ENCODE measurements at places on chromosomes 2 and 18.

- DNase-seq = no peak
Observed at GRCh38 chr2:72544554-72544953, 281.3 kb downstream of the EXOC6B start.

- no peak for DNase-seq
Observed at GRCh38 chr18:48022531-48023329, 92.3 kb upstream of the SMAD2 start.

DNA sequence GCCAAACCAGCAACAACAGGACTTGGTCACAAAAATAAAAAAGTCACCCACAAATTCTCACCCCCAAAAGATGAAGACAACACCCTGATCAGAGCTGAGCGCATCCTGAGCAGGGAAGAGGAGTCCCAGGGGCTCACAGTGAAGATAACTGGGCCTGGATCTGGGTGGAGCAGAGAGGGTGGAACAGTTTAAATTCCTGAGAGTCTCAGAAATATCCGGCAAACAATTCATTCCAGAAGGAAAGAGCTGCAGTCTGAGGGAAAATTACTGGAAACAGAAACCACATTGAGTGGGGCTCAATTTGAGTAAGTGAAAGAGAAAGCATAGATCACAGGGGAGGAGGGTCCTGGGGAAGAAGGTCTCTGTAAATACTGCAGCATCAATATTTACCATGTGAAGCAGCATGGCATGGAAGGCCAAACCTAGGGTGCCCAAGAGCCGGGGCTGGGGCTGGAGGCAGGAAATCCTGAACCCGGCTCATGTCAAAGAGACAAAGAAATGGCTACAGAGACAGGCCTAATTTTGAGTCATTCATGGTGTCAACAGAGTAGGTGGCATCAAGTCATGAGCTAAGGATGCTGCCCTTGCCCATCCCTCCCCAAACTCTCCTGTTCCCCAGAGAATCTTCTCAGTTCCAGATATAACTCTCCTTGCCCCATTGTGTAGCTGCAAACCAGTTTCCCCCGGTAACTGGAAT is 61.4 kb upstream of the ZBTB7C start:
- no peak for DNase-seq

DNA sequence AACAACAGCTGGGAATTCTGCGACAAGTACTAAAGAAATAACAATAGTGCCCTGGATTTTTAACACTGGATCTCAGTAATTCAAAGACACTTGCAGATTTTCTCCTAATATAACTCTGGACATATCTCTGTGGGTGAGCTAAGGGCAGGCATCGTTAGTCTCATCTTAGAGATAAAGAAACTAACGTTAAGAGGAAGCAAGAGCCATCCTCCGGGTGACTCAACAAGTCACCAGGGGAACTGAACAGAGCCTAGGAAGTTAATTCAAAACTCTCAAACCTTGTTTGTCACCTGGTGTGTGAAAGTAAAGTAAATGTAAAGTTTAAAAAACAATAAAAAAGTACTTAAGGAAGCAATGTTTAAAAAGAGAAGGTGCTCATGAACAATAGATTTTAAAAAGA is 41.6 kb upstream of the NRP2 start:
- no peak for DNase-seq

DNA sequence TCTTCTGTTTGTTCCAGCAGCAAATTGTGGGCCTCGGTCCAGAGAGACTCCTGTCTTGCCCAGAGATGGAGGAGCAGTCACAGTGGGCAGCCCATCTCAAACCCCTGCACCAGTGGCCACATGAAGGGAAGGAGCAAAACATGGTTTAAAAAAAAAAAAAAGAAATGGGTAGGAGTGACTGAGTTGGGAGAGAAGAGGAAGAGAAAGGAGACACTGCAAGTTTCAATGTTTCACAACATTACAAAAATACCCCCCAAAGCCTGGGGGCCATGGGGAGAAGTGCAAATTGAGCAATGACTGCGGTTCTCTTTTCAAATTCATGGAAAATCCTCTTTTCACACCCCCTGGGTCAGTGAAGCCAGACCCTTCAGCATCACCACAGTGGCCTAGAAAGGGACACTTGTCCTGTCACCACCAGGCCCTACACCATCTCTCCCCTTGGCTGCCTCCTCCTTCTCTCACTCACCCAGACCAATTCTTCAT is 117.1 kb downstream of the ZFP36L2 start:
- DNase-seq = no peak

- no peak for DNase-seq
Observed at GRCh38 chr18:77857678-77858655, 608.3 kb downstream of the GALR1 start.

- no peak for DNase-seq
Observed at GRCh38 chr18:47986620-47987387, 56.3 kb upstream of the SMAD2 start.

DNA sequence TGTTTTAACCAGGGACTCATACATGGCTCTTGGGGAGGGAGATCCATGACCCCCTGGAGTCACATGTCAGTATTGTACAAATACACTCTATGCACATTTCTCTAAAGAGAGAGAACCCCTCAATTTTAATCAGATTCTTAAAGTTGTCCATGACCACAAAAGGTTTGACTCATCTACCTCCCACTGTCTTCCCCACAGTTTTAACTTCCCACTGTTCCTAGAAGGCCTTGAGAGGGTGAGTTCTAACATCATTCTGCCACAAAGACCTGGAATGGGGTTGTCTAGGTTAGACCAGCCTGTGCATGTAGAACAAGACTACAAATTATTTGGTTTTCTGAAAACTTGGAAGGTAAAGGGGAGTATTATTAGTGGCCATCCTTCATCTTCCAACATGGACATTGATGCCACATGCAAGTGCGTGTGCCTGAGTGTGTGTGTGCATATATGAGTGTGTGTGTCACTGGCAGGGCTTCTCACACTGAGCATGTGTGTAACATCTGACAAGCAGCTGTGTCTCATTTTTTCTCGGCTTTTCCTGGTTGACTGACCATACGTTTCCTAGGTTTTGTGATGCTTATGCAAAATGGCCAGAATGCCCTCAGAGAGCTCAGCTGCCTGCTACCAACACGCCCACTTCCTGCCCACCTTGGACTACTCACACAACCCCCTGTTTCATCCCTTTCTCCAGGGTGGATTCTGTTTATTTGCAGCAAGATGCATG is 94.6 kb upstream of the LGALSL start:
- DNase-seq = no peak

DNA sequence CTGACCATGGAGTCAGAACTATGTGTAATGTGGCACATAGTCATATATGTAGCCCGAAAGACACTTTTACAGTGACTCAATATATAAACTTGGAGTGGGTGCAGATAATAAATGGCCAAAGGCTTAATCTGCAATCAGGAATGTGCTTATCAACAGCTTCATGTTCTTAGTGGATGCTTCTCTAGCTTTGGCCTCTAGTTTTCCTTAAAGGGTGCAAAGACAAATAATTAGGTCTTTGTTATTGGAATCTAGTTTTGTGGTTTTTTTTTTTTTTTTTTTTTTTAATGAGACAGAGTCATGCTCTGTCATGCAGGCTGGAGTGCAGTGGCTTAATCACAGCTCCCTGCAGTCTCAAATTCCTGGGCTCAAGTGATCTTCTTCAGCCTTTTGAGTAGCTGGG is 625.6 kb downstream of the EPHA4 start:
- DNase-seq = no peak

- no peak for DNase-seq
Observed at GRCh38 chr2:133774654-133775015, 206.4 kb upstream of the NCKAP5 start.

DNA sequence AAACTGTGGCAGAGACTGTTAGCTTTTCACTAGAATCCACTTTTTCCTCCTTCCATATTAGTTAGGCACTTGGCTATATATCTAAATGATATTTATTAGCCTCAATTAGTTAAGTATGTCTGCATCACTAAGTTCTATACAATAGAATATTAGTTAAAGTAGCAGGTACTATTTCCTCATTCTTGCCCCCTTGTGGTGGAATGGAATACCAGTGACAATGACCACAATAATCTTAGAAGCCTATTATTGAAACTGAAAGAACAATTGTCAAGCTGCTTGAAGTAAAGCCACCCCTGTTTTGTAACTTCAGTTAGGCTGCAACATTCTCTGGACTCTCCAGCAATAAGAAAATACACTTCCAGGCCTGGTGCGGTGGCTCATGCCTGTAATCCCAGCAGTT is 476.3 kb upstream of the VWC2L start:
- DNase-seq = no peak

DNA sequence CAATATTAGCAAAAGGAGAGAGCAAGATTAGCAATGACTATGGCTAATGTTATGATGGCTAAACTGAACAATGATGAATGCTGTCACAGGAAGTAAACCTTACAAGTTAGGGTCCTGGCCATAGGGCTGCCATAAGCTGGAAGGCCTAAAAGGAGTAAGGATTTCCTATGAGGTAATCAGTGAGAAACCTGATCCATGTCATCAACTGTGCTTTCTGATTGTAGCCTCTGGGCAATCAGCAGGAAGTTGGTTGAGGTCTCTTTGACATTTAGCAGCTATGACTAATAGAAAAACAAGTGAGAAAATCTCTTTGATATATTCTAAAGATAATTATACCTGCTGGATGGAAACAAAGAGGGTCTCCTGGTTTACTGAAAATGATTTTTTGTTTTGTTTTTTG is 193.0 kb downstream of the RAB3GAP1 start:
- DNase-seq = peak; percentile 42

GRCh38 chr2:144052083-144052482 is 467.8 kb downstream of the ZEB2 start:
- no peak for DNase-seq

DNA sequence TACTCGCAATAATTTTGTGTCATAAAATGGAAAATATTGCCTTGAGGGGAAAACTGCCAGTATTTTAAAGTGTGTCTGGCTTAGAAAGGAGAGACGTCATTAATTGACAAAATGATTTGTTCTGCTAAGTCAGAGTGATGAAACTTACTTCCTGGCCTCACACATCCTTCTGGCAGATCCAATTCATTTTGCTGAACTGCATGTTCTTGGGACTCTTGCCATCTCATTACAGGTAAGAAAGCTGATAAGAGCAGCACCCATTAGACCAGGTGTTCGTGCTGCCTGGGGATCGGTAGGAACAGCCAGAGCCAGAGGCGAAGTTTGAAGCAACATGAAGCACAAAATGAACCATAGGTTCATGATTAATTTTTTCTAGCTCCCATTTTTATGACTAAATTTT is 38.0 kb downstream of the KCNE4 start:
- DNase-seq = no peak

GRCh38 chr2:155708071-155708470 is 624.5 kb downstream of the NR4A2 start:
- DNase-seq = no peak

GRCh38 chr2:142893241-142893640 is 15.8 kb downstream of the KYNU start:
- DNase-seq = no peak

GRCh38 chr2:85504778-85505261 is 34.1 kb upstream of the MAT2A start:
- no peak for DNase-seq

DNA sequence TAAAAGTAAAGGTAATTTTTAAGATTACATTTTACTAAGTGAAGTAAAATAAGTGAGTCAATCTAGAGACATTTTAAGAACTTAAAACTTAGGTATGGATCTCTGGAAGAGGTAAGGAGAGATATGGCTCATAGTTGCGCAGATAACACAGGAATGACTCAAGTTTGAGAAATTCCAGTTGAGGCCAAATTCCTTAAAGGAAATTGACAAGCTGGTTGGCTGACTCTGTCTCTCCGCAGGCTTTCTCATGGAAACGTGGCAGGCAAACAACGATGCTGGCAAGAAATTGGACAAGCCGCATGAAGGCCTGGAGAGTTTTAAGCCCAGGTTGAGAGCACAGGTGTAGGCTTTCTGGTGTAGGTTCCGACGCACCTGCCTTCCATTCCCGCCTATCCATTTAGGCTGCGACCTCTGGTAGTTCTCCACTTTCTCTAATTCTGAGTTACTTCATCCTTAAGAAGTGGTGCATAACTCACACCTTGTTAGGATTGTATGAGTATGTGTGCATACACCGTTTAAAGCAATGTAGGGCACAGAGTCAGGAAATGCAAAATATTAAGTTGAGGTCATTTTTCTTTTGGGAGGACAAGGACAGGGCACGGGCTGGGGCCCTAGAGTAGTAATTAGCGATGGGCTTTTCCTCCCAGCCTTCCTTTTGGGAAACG is 589 bp upstream of the DAW1 start:
- DNase-seq = no peak

DNA sequence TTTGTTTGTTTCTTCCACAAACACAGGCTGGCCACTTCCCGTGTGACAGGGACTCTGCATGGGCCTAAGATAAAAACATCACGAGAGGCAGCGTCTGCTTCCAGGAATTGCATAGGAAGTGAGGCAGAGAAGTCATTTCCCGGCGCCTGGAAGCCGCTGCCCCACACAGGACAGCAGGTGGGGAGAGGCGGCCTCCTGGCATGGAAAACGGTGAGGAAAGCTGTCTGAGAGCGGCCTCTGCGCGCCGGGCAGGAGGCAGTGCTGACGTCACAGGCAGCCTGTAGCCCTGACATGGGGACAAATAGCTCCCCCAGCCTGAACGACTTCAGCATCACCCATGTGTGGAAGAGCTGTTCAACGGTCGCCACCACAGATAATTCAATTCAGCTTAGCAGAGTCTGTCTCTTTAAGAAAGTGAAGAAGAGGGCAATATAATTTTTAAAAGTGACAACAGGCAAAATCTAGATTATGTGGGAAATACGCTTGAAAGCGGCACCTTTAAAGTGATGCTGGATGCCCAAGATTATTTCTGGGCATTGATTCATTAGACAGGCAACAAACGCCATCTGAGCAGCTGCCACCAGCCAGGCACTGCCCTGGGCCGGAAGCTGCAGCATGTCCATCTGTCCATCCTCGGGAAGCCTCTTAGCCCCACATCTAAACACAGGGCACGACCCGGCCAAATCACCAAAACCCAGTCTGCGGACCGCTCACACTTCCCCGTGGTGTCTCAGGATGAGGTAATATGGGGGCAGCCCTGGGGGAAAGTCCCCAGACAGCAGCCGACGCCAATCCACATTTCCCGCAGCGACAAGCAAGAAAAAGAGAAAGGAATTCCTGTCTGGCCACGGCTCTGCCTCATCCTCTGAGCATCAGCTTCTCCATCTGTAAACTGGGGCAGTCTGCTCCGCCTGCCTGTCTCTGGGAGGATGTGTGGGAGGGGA is 138.9 kb downstream of the PXDN start:
- DNase-seq = no peak

DNA sequence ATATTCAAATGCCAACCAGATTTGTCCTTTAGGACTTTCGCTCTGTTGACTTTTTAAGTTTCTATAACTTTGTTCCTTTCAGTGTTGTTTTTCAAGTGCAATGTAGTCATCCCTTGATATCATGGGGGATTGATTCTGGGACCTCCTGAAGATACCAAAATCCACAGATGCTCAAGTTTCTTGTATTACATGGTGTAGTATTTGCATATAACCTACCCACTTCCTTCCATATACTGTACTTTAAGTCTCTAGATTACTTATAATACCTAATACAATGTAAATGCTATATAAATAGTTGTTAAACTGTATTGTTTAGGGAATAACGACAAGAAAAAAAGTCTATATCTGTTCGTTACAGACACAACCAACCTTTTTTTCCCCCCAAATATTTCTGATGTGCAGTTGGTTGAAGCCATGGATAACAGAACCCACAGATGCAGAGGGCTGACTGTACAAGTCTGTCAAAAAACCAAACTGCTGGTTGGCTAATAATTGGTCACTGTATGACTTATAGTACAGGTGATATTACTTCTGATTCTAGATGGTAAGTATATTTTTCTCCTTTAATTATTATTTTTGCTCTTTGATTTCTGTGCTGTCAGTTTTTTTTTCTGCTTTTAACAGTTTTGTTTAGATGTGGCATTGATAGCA is 201.7 kb upstream of the STON1 start:
- DNase-seq = no peak
